ENCODE measurements at places on chromosomes 11 and 22.

DNA sequence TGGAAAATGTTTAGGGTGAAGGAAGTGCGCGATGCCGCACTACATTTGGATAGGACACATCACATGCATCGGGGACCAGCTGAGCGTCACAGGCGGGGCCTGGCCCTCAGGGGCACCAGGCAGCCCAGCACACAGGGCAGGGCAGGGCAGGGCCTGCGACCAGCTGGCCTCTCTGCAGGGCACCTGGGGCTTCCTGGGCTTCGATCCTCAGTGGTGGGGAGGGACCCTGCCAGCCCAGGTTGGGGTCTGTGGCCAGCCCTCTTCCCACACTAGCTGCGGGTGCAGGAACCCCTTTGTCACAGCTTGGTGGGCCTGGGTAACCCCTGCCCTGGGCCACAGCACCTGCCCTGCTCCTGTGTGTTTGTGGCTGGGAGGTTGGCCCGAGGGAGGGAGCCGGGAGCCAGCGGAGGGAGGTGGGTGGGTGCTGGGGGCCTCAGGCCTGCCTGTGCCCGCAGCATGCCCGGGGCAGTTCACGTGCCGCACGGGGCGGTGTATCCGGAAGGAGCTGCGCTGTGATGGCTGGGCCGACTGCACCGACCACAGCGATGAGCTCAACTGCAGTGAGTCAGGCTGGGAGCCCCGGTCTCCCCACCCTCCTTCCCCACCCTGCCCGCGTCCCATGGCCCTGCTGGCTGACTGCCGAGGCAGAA lies 37.9 kb downstream of the ST14 start:
- no peak for DNase-seq

DNA sequence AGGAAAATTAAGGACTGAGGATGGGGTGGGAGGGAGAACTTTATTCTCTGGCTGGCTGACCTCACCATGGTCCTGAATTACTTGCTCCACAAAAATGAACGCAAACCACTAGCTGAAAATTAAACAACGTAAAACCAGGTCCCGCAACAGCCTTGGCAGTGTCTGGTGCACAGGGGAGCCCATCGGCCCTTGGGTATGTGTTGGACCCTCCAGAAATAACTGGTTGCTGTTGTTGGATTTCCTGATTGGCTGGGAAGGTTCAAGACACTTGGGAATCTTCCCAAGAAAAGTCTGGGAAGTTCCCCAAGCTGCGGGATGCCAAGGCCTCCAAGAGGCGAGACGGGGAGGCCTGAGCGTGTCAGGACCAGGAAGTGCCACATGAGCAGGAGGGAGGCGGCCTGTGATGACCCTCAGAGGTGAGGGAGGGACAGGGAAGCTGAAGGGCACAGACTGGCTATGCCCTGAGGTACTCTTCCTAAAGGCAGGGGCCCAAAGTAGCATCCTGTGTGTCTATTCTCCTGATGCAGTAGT lies 10.4 kb upstream of the RASL10A start:
- no peak for DNase-seq

- DNase-seq: no peak
Measured at GRCh38 chr11:130160498-130161155, 1.0 kb downstream of the ST14 start.

DNA sequence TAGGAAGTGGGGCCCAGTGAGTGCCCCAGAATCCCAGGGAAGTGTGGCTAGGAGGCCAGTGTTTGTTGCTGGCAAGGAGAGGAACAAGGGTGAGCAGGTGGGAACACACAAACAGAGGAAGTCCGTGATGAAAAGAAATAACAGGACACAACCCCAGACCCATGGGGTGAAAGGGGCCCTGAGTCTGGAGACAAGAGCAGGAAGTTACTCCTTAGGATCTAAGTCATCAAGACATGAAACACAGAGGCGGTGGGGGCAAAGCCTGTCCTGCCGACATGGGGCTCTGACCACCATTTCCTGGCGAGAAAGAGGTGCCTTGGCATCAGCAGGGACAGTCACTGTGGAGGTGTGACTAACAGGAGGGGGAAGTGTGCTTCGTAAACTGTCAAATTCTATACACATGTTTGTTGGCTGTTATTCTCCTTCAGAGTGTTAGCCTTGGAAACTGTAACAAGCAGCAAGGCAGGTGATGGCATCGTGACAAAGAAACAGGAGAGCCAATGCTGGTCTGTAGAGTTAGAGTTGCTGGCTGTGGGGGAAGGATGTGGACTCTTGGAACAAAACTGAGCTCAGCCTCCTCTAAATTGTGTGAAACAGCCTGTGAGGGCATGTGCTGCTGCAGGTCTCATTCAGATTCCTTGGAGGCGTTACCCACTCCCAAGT lies 21.7 kb downstream of the CHST1 start:
- no peak for DNase-seq

DNA sequence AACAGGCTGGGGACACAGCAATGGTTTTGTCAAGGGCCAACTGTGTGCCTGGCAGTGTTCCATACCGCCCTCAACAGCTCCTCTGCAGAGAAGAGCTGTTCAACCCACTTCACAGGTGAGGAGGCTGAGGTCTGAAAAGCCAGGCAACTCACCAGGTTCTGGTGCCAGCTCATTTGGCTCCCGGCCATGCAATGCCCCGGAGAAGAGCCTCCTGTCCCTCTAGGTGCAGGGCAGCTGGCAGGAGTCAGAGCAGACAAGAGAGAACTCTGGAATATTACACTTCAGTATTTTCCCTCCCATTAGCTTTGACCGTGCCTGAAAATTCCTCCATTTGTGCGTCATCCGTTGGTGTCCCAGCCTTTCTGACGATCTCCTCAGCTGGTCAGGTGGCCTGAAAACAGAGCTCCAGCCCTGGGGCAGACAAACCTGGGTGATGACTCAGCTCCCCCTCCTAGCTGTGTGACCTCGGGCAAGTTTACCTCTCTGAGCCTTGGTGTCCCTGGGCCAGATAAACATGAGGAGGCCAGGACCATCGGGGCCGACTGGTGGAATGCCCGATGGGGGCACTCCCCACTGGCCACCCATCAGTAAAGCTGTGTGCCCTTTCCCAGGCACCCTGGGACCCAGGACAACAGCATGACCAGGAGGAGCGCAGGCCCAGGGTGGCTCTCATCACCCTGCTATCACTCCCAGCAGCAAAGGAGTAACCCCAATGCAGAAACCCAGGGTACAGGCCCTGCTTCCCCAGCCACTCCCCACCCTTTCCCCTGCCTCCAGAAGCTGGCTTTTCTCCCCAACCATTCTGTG lies 9.6 kb upstream of the C1QTNF6 start:
- DNase-seq: no peak

GRCh38 chr11:126175393-126175792 lies 36.1 kb downstream of the RPUSD4 start:
- DNase-seq: no peak

DNA sequence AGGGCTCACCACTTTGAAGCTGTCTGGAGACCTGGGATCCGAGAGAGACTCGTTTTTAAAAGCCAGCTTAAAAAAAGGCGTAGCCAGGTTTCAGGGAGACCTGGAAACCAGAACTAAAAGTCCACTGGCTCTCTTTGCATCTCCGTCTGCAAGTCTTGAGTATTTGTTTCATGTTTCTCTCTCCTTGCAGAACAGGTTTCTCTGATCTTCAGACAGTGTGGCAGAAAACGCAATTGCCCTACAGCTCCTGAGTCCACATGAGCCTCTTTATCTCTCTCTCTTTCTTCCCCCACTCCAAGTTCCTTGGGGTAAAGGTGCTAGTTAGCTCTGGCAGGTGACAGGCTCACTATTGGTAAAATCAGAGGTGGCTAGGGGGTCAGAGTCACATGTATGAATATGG lies 67.0 kb upstream of the AMPD3 start:
- DNase-seq: no peak

DNA sequence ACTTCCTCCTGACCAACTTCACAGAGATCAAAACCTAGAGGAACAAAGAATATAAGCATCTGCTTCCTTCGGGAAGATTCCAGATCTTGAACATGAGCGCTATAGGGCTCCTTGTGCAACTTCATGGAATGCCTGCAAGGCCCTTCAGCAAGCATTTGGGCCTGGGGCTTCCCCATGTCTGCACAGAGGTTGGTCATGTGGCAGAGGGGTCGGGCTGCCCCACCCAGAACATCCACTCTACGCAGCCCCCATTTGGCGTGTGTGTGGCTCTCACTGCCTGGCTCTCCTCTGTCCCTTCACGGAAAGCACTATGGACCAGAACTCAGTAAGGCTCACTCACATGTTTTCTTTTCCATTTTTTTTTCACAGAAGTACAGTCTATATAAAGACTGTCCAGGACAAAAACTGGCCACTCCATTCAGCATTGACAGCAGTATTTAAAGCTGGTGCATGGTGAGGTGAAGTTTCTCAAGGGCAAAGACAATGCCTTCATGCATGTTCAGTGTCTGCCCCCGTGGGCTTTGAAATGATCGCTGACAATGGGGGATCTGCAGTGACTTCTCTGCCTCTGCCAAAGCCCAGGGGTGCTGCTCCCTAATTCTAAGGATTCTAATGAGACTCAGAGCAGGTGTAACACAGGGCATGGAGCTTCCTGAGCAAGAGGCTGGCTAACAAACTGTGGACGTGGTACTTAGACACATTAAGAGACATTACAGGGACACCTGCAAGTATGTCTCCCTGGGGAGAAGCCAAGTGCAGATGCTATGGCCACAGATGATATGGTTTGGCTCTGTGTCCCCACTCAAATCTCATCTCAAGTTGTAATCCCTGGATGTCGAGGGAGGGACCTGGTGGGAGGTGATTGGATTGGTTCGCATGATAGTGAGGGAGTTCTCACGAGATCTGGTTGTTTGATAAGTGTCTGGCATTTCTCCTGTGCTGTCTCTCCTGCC lies 66.5 kb upstream of the PITPNB start:
- DNase-seq: no peak

DNA sequence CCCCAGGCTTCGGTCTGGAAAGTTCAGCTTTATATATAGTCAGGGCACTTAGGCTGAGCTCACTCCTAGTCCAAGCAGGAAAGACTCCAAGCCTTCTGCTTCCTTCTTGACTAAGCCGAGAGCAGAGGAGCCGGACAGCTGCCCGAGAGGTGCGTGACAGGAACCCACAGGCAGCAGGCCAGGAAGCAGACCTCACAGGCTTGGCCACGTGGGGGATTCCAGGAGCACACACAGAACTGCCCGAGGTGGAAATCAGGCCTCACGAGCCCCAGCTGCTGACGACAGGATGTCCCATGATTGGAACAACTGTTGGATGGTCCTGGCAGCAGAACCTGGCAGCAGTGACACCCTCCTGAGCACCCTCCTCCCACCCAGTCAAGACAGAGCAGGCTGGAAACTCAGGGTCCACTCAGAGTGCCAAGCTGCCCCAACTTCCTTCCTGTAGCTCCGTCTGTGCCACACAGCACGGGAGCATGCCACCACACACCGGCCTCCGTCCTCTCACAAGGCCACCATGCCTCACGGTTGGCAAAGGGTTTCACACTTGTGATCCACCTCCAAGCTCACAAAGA lies 5.4 kb downstream of the PLA2G6 start:
- no peak for DNase-seq

DNA sequence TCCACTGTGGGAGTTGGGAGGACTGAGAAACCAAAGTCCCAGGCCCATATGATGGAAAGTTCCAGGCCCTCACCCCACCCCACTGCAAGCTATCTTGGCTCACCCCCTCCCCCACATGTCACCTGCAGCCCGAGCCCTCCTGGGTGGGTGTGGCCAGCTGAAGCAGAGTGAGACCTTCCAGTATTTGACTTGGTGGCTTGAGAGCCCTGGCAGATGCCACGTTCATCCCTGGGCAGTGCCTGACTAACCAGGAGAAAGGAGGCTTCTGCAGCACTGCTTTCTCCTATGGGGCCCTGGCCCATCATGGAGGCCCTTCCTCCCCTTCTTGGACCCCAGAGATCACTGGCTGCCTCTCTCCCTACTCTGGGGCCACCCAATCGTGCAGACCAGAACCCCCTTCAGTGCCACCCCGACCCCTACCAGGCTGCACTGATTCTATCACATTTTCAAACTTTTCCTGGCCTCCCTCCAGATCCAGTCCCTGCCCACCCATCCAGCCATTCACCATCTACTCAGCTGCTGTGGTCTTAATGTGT lies 38.1 kb upstream of the WNT11 start:
- DNase-seq: no peak
